ENCODE measurements at places on chromosomes 11 and 22. TPM values are rescaled to one million over a fixed set of nuclear protein-coding genes. Genes with fewer than 3 reads are reported as not detected.

DNA sequence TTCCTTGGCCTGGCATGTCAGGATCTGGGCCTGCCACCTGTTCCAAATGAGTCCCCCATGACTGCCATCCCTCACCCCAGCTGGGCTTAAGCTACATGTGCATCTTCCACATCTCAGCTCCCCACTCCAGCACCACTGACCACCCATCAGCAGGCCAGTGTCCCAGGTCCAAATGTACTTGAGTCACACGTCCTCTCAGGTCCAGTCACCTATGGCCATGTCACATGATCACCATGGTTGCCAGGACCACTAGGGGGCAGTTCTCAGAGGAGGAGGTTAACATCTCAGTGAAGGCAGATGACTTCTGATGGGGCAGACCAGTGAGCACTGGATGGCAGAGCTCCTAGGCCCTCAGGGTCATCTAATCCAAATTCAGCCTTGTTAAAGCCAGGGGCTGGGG is 41.9 kb upstream of the WNT11 start:
- no peak for DNase-seq

- DNase-seq, result no peak
Observed at GRCh38 chr11:46247090-46247489, 30.4 kb upstream of the CREB3L1 start.

GRCh38 chr11:1034456-1035295 is 1.8 kb downstream of the MUC6 start:
- DNase-seq, result no peak

The CCDC73 gene
- not detected for total RNA-seq

The HEPACAM gene
- total RNA-seq, result not detected

All from osteocyte (in vitro differentiated cells).